ENCODE measurements at places on chromosomes 7 and 10.

DNA sequence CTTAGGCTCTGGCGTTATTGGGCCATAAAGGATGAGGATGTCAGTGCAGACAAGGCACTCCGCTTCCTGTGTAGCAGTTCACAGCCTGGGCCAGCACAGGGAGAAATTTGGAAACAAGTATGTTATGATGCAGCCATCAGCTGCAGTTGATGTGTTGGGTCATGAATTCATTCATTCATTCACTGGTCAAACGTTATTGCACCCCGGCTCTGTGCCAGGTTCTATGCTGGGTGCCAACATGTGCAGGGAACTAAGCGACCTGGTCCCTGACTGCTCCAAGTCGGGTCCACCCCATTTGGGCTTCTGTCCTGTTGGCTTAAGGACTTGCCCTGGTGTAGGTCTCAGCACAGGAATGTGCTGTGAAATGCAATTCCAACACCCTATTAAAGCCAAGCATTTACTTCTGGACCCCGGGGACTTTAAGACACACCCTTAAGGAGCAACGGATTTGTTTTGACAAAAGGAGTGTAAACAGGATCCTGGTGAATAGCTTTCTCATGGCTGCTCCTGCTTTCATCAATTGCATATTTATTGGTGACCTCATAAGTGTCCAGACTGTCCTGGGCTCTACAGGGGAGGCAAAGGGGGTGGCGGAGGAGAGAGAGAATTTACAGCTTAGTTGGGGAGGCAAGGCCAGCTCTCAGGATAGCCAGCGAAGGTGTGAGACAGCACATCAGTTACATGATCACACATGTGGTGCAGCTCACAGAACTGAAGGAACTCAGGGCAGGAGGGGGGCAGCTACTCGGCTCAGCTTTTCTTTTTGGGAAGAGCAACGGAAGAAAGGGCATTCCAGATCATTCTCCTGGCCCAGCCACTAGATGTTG, 158.6 kb downstream of the GRK5 start:
- no peak for DNase-seq

- DNase-seq, result no peak
Measured at GRCh38 chr7:65503434-65504152, 129.9 kb downstream of the ZNF92 start.

- no peak for DNase-seq
Measured at GRCh38 chr7:102072636-102073209, 213.9 kb upstream of the SH2B2 start.

- no peak for DNase-seq
Measured at GRCh38 chr10:79022565-79023230, 46.1 kb upstream of the ZMIZ1 start.

- DNase-seq, result no peak
Measured at GRCh38 chr7:44772867-44773266, 23.6 kb upstream of the PPIA start.
